ENCODE measurements at places on chromosomes 4 and X.

- no peak for DNase-seq
Measured at GRCh38 chr4:81617545-81617944, 145.8 kb upstream of the RASGEF1B start.

DNA sequence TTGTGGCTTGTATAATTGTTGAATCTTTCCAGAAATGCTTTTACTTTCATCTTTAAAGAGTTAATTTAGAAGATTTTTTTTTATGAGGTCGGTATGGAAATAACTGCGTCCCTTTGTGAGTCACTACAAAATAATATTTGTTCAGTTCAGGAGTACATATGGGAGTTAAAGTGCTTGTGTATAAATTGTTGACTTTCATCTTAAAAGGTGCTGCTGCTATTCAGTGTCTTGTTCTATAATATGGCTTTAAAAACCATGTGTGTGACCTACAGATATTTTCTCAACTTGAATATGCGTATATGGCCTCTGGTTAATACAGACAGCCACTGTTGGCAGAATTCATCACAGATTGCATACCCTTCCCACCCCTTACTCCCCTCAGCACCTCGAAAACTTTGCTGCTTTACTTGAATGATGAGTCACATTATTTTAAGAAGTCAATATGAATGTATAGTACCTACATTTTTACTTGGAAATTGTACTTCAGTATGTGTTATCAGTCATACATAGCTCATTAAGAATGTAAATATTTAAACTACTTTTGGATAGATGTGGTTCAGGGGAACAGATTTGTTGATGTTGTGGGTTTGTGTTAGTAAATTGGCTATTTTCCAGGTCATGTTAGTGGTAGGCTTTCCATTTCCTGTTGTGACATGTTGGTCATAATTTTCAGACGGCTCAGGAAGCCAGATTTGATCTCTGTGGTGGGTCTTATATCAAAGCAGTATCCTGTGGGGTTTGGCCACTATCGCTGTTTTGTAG, 1.5 kb downstream of the CLCN3 start:
- no peak for DNase-seq

DNA sequence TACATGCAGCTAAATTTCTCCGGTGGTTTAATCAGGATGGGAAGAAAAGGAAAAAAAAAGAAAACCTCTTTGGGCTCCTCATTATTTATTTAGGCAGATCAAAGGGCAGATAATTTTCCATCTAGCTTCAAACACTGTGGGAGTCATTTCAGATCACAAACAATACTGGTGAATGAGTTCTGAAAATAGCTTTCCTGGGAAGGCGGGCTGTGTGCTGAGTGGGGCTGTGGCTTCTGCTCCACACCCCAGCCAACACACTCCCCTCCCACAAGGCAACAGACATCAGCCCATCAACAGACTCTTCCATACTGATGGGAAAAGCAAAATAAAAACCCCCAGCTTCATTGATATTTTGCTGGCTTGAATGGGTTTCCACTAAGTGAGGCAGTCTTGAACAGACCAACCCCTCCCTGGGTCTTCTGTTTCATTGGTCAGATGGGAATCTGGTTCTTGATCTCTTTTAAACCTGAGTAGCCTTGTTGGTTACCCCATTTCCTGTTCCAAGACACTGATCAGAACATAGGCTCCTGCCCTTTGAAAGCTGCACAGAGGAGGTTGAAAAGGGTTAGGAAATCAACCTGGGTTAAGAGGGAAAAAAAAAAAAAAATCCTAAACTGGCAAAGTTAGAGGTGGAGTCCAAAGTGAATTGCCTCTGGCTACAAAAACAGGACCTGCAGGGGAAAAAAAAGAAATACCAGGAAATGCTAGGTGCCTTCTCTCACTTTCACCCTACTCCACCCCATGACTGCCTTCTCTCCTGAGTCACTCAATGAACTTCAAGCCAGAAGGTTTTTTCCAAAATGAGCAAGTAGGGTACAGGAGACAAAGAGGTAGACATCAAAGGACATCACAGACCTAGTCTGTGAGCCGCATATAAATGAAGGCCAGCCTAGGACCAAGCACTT, 20.0 kb downstream of the AMOT start:
- DNase-seq, result no peak

DNA sequence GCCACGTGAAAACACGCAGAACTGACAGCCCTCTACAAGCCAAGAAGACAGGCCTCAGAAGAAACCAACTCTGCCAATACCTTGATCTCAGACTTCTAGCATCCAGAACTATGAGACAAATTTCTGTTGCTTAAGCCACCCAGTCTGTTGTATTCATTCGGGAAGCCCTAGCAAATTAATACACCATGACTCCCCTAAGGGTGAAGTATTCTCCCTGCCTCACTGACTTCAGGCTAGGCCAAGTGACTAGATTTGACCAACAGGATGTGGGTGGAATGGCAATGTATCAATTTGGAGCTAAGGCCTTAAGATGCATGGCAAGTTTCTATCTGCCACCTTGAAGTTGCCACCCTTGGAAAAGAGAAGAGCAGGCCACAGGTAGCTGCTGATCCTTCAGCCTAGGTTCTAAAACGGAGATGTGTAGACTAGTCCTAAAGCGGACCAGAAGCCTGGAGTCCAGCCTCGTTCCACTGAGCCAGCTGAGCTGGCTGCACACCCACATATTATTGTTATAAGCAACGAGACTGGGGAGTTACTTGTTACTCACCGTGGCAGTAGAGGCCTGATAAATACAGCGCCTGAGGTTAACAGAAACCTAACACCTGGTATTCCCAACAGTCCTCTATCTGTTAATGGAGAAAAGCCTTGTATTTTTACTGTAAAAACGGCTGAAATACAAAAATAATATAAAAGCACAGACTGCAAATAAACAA, 16.4 kb downstream of the SCARB2 start:
- no peak for DNase-seq

DNA sequence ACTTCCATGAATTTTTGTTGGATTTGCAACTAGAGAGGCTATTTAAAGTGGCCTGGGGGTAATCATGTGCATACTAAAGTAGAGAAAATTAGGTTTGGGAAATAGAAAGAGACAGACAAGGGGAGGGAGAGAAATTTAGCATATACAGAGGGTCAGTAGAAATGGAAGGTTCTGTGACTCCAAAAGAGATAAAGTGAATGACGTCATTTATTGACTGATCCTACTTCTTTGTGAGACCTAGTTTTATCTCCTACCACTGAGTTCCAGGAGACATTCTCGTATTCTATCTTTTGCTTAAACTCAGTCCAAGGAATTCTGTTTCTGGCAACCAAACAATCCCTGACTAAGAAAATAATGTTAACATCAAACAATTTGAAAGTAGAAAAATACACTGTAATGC, 42.4 kb upstream of the FREM3 start:
- no peak for DNase-seq

DNA sequence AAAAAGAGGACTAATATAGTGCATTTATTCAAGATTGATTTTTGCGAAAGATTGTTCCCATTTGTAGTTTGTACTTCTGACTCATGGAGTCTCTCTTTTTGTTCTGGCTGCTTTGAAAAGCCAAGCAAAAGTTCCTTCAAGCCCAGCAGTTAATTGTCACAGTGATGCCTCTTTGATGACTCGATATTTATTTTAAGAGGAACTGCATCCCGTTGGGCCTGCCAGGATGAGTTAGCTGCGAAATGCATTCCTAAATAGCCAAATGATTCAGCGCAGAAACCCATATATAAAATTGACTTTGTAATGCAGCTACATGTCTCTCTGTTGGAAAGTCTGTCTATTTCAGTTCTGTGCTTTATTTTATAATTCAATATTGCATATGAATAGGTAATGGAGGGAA, 295.1 kb downstream of the GBA3 start:
- DNase-seq, result no peak

GRCh38 chr4:8532245-8532781, 47.9 kb upstream of the GPR78 start:
- no peak for DNase-seq

DNA sequence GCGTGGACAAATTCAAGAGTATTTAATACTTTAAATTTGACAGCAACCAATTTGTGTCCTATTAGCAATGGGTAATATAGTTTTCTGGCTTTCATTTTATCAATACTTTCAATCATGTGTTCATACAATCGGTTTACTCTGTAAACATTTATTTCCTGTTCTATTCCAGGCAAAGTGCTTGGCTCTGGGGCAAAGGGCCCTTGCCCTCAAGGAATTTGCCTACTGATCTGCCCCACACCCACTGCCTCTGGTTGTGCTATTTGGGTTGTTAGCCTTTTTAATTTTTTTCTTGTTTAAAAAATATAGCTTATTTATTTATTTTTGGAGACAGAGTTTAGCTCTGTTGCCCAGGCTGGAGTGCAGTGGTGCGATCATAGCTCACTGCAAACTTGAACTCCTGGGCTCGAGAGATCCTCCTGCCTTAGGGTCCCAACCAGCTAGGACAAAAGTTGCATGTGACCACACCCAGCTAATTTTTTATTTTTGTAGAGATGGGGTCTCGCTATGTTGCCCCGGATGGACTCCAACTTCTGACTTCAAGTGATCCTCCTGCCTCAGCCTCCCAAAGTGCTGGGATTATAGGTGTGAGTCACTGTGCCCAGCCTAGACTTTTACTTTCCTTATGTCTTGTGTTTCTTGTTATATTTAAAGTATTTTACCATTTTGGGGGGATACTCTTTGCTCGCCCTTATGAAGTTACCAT, 30.7 kb upstream of the CBR4 start:
- no peak for DNase-seq

GRCh38 chrX:17700976-17701375, 36.3 kb upstream of the SCML1 start:
- DNase-seq, result no peak

DNA sequence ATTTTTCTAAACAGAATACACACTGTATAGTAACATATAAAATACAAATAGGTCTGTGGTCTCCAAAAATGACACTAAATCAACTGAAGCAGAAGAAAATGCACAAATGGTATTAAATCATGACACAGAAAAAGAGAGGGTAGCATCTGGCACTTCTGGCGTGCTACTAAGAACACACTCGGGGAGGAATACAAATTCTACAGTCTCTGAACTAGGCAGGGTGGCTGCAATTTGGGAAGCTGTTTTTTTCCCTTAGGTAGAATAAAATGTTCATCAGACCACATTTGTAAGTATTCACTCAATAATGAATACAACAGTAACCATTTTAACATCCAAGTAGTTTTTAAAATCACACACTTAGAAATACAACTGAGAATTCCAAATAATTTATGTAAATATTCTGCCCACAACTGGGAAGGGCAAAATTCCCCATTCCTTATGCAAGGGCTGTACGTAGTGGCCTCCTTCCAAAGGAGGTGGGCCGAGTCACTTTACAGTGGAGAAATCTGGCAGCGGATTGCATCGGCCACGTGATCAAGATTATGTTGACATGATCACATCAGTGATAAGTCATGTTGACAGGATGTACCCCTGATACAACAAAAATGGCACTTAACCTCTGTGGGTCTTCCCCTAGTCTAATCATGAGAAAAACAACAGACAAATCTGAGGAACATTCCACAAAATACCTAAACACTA, 101.1 kb downstream of the TSPAN5 start:
- DNase-seq, result no peak

DNA sequence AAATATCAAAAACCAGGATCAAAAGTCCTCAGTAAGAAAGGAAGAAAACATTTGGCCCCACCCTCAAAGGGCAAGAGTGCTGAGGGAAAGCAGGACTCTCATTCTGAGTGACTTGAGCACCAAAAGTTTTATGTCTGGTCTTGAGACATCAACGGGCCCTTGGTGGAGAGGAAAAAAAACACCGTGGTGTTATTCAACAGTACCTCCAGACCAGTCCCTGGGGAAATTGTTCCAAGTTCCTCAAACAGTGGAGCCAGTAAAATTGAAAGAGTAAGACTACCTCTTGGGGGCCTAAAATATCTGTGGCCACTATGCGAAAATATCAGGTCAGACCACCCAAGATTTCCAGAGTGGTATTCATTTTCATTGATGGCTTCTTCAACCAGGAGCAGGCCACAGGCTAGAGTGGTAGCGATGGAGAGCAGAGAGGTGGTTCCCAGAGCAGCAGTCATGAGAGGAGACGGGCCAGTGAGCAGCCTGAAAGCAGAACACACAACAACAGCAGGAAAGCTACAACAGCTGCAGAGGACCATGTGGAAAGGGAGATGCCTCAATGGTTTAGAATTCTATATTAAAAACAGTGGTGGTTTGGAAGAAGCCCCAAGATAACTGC, 63.7 kb upstream of the RPL34 start:
- DNase-seq, result no peak

DNA sequence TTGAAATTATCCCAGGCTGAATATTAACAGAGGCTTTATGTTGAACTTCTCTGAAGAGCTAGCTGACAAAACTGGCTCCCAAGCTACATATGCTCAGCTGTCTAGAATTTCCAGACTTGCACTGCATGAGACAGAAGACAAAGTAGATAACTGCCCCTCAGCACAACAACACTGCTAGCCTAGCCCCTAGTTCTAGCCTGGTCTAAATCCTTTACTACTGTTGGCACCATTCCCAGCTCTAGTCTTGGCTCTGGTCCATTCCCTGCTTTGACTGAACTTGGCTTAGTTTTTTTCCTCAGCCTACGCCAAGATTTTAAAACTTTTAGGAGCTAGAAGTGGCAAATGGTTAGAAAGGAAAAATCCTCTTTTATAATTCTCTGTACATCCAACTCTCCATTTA, 7.6 kb upstream of the OPHN1 start:
- DNase-seq, result no peak

DNA sequence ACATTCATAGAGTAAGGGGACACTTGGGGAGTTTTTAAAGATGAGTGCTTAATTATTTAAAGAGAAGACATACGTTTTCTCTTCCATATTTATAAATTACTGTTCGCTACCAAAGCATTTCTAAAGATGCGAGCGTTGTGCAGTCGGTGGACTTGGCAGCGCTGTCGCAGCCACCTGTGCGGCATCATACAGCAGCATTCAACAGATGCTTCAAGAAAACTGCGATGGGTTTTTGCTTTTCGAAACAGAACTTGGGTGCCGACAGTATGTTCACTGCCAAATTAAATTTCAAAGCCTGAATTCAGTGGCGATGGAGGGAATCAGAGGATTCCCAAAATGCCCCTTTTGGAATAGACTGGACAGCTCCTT, 1.6 kb upstream of the HTR2C start:
- no peak for DNase-seq

DNA sequence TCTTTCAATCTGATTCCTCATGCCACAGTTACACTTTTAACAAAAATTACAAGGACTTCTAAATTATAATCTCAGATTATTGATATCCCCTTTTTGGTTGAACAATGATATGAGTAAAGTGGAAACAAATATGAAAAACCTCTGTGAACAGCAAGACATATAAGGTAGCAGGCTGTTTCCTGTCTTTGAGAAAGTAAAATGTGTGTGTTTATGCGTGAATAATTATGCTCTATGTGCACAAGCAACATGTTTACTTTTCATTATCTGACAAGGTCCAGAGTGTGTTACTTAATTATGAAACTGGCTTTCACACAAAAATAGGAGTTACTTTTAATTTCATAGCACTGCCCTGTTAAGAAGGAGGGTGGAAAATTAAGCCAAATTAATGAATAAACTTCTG, 43.1 kb downstream of the DDIT4L start:
- no peak for DNase-seq

- no peak for DNase-seq
Measured at GRCh38 chrX:18468599-18468998, 43.2 kb downstream of the CDKL5 start.

- DNase-seq, result no peak
Measured at GRCh38 chr4:93384887-93385286, 443.7 kb upstream of the ATOH1 start.
